GM12878 (cell line): ENCODE measurements at places on chromosomes 5 and 9.

DNA sequence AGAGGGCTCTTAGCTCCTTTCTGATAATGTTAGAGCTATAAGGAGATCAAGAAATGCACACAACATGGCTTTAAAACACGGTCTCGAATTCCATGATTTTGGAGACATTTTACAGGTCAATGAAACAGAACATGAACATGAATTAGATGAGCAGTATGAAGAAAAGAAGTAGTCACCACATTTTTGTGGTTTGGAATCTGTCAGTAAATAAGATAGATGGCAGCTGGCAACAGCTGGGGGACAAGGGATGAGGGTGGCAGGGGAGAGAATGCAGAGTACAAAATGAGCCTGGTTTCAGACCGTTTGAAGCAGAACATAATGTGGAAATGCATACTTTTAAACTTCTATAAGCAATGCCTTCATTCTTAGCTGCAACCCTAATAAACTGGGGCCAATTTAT, 107.1 kb downstream of the OXCT1 start:
- no peak overlapping the region for H3K4me3 ChIP-seq
- no peaks in the 10 kb centered on the region for H3K27me3 ChIP-seq
- no peak overlapping the region for H3K27ac ChIP-seq
- H3K36me3 ChIP-seq: peaks cover 2% of the 10 kb centered on the region; the same call in 1 of the 2 replicates
- DNase-seq: no peak

GRCh38 chr5:17315710-17316221, 98.3 kb downstream of the BASP1 start:
- no peak overlapping the region for H3K27ac ChIP-seq
- no peak overlapping the region for H3K4me3 ChIP-seq
- peaks cover 43% of the 10 kb centered on the region for H3K4me1 ChIP-seq
- H3K36me3 ChIP-seq: no peaks in the 10 kb centered on the region
- no peak for DNase-seq
- H3K27me3 ChIP-seq: no peaks in the 10 kb centered on the region

- no peaks in the 10 kb centered on the region for H3K4me1 ChIP-seq
- no peak overlapping the region for H3K27ac ChIP-seq
- no peaks in the 10 kb centered on the region for H3K27me3 ChIP-seq
- no peak overlapping the region for H3K4me3 ChIP-seq
- H3K36me3 ChIP-seq: no peaks in the 10 kb centered on the region
Measured at GRCh38 chr5:2105141-2105540, 222.4 kb upstream of the IRX4 start.

DNA sequence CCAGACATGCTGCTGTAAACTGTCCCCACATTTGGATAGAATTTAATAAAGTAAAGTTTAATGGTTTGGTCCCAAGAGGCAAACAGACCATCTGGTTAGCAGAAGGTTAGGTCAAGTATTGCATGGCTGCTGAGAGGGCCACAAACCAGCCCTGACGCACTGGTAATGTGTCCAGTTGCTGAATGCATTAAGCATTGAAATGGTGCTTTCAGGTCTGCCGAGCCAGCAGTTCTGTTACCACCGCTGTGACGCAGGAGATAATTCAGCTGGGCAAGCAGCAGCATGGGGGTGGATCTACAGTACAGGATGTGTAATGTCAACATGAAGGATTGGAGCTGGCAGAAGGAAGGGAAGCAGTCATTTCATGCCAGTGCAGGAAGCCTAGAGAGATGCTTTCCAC, 16.0 kb downstream of the ZNF462 start:
- H3K4me1 ChIP-seq: no peaks in the 10 kb centered on the region
- no peaks in the 10 kb centered on the region for H3K36me3 ChIP-seq
- no peak overlapping the region for H3K27ac ChIP-seq
- DNase-seq: no peak
- H3K4me3 ChIP-seq: no peak overlapping the region

DNA sequence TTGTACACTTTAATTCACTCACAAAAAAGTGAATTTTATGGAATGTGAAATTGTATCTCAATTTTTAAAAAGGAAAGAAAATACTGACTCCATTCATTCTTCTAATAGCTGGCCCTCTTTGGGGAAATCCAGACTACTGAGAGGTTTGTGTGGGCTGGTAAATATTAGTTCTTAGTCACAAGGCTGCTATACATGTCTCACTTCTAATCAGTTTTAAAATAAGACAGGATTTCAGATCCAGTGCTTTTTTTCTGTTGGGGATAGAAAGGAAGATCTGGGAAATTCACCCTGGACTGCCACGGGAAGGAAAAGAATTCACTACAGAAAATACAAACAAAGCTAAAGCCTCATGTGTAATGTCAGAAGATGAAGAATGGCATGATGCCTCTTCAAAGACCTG, 32.7 kb upstream of the ADAMTSL1 start:
- no peaks in the 10 kb centered on the region for H3K27me3 ChIP-seq
- no peak overlapping the region for H3K27ac ChIP-seq

- H3K4me1 ChIP-seq: no peaks in the 10 kb centered on the region; the same call in 1 of the 2 replicates
- H3K27ac ChIP-seq: no peak overlapping the region
- H3K36me3 ChIP-seq: no peaks in the 10 kb centered on the region
- no peak for DNase-seq
- no peak overlapping the region for H3K4me3 ChIP-seq
- H3K27me3 ChIP-seq: peaks cover 2% of the 10 kb centered on the region; the same call in 1 of the 2 replicates
Measured at GRCh38 chr5:131996210-131997025, 15.0 kb downstream of the ACSL6 start.

GRCh38 chr5:105739732-105740131, 1931.0 kb downstream of the EFNA5 start:
- no peak for DNase-seq
- H3K27ac ChIP-seq: no peak overlapping the region
- no peaks in the 10 kb centered on the region for H3K36me3 ChIP-seq

DNA sequence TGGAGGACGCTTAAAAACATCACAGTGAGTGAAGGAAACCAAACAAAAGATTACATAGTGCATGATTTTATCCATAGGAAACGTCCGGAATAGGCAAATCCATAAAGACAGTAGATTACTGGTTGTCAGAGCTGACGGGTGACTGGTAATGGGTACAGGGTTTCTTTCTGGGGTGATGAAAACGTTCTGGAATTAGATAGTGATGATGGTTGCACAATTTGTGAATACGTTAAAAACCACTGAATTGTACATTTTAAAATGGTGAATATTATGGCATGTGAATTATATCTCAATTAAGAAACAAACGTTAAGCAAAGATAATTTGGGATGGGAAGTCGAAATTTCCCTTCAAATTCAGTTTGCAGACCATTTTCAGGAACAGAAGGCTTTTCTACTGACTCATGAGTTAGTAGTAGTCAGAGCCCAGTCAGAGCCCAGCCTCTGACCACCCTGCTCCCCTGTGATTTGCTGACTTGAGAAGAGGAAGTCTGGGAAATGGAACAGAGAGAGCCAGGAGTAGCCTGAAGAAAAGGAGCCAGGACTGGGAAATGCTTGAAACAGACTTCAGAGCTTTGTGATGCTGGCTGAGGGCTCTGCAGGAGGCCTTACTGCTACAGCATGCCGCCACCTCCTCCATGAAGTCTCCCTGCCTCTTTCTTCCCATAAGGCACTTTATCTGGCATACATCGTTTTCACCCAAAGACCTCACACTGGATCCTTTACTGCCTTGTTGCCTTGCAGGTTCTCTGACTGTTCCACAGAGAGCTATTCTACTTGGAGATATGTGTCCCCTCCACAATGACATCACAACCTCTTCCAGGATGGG, 46.4 kb upstream of the CTNNA1 start:
- no peaks in the 10 kb centered on the region for H3K4me1 ChIP-seq
- no peaks in the 10 kb centered on the region for H3K36me3 ChIP-seq
- H3K27ac ChIP-seq: no peak overlapping the region
- no peak for DNase-seq

DNA sequence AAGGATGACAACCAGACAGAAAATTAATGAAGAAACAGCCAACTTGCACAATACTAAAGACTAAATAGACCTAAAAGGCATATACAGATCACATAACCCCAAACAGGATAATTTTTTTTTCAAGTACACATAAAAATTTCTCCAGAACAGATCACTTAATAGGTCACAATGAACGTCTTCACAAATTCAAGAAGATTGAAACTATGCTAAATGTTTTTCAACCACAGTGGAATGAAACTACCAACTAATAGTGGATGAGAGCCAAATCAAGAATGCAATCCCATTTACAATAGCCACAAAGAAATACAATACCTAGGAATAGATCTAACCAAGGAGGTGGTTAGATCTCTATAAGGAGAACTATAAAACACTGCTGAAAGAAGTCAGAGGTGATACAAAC, 145.8 kb downstream of the TMEM232 start:
- no peaks in the 10 kb centered on the region for H3K36me3 ChIP-seq
- no peaks in the 10 kb centered on the region for H3K4me1 ChIP-seq
- H3K27ac ChIP-seq: no peak overlapping the region
- no peaks in the 10 kb centered on the region for H3K27me3 ChIP-seq
- no peak for DNase-seq

DNA sequence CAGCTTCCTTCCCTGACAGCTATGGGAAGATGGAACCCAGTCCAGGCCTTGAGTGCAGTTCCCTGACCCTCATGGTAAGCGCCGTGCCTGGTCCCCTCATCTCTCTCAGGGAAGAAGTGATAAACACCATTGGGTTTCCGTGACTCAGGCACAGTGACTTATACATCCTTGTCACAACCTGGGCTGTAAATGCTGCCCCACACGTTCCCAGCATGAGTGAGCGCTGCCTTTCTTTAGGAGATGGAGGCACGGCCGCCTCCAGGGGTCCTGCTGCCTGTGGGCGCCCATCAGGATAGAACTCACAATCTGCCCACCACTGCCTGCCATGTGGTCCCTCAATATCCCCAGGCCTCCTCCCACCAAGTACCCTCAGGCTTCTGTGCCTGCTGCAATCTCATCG, 8.3 kb upstream of the NKD2 start:
- no peaks in the 10 kb centered on the region for H3K4me1 ChIP-seq
- H3K27me3 ChIP-seq: peaks cover 4% of the 10 kb centered on the region; the same call in 1 of the 2 replicates
- no peak for DNase-seq
- no peak overlapping the region for H3K4me3 ChIP-seq
- H3K36me3 ChIP-seq: no peaks in the 10 kb centered on the region
- no peak overlapping the region for H3K27ac ChIP-seq

DNA sequence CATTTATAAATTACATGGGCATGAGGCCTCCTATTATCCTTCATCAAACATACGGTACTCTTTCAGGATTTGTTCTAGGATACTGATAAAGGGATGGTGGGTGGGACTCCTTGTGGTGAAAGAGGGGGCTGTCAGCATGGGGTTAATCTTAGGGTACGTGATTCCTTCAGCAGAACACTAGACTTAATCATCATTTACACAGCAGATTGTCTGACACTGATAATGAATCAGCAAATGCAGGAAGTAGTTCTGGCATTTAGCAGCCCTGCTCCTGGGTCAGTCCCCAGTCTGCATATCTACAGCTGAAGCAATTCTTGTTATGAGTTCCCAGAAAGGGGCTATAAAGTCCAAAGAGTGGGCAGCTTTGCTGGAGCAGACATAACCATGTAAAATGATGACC, 384.6 kb downstream of the SPOCK1 start:
- no peak overlapping the region for H3K27ac ChIP-seq
- H3K36me3 ChIP-seq: no peaks in the 10 kb centered on the region
- H3K4me1 ChIP-seq: no peaks in the 10 kb centered on the region
- no peaks in the 10 kb centered on the region for H3K27me3 ChIP-seq

GRCh38 chr9:97176206-97176605, 131.3 kb upstream of the CCDC180 start:
- no peak overlapping the region for H3K27ac ChIP-seq
- no peaks in the 10 kb centered on the region for H3K4me1 ChIP-seq
- DNase-seq: no peak

DNA sequence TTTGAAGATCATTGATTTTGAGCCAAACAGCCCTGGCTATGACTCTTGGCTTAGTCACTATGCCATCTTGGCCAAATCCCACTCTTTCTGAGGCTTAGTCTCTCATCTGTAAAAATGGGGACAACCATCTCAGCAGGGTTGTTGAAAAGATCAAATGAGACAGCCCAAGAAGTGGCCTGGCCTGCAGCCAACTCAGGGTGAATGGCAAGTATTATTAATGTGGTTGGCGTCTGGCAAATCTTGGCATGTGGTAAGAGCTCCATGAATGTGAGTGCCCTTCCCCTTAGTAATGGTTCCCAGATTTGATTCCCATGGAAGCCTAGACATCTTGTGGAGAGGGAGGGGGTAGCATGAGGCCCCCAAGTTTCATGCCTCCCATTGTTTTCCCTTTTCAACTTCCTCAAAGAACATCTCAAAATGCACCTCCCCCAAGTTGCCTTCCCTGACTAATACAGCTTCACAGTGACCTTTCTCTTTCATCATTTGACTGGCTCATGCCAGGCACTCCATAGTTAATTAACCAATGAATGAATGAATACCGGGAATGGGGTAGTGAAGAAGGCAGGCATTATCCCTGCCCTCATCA, 11.8 kb upstream of the TGFBI start:
- no peak overlapping the region for H3K4me3 ChIP-seq
- no peak for DNase-seq
- H3K36me3 ChIP-seq: no peaks in the 10 kb centered on the region

GRCh38 chr5:134466241-134467069, 54.8 kb upstream of the CDKN2AIPNL start:
- no peaks in the 10 kb centered on the region for H3K27me3 ChIP-seq
- H3K4me1 ChIP-seq: peaks cover 11% of the 10 kb centered on the region
- H3K36me3 ChIP-seq: no peaks in the 10 kb centered on the region
- H3K27ac ChIP-seq: peak overlapping the region; percentile 82

DNA sequence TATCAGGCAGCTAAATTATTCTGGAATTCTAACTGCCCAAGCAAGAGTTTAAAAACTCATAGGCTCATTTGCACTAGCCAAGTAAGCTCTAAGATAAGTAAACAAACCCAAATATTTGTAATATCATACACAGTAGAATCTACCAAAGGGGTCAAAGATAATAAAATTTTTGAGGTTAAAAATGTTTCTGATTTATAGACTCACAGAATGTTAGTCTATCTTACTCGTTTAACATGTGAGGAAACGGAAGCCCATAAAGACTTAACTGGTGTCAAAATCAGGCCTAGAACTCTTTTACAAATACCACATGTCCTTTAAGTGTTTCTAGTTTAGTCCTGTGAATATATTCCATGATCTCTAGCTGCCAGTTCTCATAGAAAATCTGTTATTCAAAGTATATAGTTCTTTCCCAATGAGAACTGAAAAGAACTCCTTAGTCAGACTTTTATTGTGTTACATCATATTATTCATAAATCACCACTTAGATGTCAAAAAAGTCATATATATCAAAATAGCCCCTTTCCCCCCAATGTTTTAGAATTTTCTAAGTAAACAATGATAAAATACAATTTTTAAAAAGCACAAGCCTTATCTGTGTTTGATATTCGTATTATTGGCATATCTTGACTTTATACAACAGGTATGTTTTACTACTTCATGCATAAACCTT, 13.9 kb downstream of the RAB14 start:
- DNase-seq: no peak
- H3K4me3 ChIP-seq: no peak overlapping the region
- peaks cover 14% of the 10 kb centered on the region for H3K4me1 ChIP-seq

GRCh38 chr5:85049020-85049419, 664.3 kb upstream of the EDIL3 start:
- no peaks in the 10 kb centered on the region for H3K27me3 ChIP-seq
- no peak for DNase-seq
- no peak overlapping the region for H3K4me3 ChIP-seq
- H3K27ac ChIP-seq: no peak overlapping the region

GRCh38 chr9:107480386-107480789, 9.2 kb downstream of the KLF4 start:
- H3K27ac ChIP-seq: no peak overlapping the region
- DNase-seq: no peak
- H3K36me3 ChIP-seq: no peaks in the 10 kb centered on the region
- H3K4me1 ChIP-seq: no peaks in the 10 kb centered on the region

GRCh38 chr9:19769213-19769612, 19.6 kb downstream of the SLC24A2 start:
- no peak for DNase-seq
- no peaks in the 10 kb centered on the region for H3K36me3 ChIP-seq
- no peak overlapping the region for H3K27ac ChIP-seq
